ENCODE measurements at places on chromosomes 3 and 15.

DNA sequence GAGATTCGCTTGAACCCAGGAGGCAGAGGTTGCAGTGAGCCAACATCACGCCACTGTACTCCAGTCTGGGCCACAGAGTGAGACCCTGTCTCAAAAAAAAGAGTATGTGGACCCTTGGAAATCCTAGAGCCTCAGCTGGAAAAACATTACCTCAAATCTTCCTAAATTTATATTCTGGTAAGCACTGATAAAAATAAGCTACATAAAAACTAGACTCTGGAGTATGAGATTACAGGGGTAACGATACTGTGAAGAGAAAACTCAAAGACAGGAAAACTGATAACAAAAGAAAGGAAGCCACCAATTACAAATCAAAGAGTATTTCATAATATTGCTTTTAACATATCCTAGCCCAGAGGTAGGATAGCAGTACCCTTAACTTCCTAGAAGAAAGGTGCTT, 30.3 kb downstream of the SETD2 start:
- no peak for DNase-seq

- no peak for DNase-seq
Observed at GRCh38 chr15:62788224-62788623, 254.3 kb upstream of the TPM1 start.

DNA sequence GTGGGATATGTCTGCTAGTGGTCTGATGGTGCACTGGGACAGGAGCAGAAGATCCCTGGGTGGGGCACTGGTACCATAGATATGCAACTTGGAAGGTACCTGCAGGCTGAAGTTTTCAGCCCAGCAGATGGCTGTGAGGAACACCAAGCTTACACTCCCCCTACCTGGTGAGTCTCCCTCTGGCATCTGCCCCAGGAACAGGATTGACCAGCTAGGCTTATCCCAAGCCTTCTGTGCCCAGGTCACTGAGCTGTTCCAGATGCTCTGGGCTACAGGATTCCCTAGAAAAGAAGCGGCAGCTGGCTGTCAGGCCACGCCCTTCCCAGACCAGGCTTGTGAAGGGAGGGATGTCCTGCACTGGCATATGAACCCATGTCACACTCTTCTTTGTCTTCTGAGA, 1130.0 kb downstream of the NAALADL2 start:
- no peak for DNase-seq

GRCh38 chr15:59170295-59171066, 36.2 kb upstream of the LDHAL6B start:
- no peak for DNase-seq

- no peak for DNase-seq
Observed at GRCh38 chr3:127457094-127457475, 133.4 kb downstream of the TPRA1 start.

GRCh38 chr3:29453284-29454001, 172.6 kb downstream of the RBMS3 start:
- DNase-seq, result no peak

GRCh38 chr3:72398781-72399180, 449.5 kb downstream of the SHQ1 start:
- DNase-seq, result no peak

- no peak for DNase-seq
Observed at GRCh38 chr15:57025264-57025926, 107.0 kb downstream of the TCF12 start.
